ENCODE measurements at places on chromosomes 16 and 17.

DNA sequence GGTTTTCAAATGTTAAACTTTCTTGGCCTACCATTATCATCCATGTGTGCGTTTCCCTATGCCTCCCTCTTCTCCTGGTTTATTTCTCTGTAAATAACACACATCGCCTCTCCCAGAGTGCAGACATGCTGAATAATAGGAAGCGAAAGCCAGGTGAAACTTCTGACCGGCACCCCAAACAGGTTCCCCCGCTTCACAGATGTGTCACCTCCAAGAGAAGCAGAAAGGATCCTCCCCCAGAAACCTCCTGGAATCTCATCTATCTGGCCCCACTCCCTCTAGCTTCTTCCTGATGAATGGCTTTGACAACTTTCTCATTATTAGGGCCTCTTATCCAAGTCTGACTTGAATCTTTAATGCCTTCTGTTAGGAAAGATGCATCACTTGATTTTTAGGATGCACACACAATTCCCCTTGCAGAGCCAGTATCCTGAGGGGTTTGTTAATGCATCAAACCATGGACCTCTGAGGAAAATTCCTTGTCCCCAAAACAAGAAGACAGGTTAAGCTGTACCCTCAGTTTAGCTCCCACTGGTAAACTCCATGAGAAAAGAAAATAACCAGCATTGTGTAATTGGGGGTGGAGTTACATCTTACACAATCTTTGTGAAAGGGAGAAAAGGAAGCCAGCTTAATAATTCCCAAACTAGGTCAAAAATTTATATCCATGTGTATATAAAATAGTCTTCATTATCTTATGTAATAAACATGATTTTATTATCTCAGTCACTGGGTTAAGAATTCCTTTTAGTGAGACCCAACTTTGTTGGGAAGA is 20.1 kb upstream of the HYDIN start:
- DNase-seq = no peak

DNA sequence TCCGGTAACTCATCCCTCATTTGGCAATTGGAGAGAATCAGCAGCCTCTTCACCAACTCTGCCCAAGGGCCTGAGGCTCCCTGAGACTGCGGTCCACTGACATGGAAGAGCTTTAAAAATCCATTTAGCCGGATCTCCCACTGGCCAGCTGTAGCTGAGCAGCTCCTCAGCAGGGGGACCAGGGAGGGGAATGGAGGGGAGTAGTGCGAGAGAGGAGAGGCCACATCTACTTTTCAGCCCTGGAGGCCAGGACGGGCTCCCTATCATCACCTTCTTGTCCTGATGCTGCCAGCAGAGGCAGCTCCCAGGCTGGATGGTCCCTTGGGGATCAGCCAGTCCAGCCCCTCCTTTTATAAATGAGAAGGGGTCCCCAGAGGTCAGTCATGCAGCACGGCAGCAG is 25.0 kb upstream of the SPPL2C start:
- DNase-seq = no peak

DNA sequence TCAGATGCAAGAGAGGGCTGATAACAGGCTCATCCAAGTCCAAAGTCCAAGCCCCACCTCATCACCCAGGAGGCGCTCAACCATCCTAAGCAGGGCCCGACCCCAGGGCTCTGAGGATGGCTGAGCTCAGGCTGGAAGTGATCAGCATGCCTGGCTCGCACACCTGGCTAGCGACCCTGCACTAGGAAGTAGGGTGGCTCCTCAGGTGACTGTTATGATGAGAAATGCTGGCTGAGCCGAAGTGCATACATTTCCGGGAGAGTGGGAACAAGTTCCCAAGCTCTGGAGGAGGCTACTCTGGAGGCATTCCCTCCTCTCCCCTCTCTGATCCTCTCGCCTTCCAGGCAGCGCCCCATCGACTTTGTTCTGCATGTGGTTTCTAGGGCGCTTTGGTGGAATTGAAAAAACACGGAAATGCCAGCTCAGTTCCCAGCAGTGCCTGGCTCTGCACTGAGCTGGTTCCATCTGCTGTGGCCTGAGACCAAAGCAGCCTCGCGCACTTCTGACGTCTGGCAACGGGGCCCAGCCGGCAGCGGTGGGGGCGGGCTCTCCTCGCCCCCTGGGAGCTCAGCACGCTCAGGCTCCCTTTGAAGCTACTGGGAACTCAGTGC is 130.3 kb downstream of the IRF8 start:
- DNase-seq = no peak

GRCh38 chr17:76517638-76518038 is 16.4 kb upstream of the RHBDF2 start:
- no peak for DNase-seq

GRCh38 chr16:89410794-89411309 is 79.5 kb downstream of the ANKRD11 start:
- DNase-seq = no peak

DNA sequence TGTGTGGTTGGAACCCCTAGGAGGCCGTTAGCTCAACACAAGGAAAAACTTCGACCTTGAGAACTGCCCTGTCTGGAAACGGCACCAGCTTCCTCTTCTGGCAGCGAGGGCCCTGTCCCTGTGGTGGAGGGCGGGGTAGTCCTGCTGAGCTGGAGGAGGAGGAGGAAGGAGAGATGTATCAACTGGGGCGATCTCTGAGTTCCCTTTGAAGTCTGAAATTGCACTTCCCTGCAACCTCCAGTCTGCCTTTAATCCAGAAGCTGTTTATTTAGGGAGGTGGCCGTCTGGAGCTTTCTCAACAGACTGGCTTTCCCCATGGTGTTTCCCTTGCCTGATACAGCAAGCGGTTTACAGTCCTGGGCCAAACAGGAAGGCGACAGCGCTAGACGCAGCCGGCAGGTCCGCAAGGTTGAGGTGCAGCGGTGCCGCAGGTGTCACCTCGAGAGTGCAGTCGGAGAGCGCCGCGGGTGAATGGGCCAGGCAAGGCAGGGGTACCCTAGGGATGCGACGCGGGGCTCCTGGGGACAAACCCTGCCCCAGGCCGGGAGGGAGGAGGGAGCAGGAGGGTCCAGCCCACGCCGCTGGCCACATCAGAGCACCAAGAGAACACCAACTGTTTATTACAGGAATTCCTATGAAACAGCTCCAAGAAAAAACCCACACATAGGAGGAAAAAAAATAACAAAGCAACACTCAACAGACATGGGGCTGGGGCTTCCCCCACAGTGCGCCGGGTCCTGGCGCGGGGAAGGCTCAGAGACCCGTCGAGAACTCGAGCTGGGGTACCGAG is 11.4 kb upstream of the MRPS23 start:
- no peak for DNase-seq

GRCh38 chr17:43637563-43638323 is 24.0 kb downstream of the MEOX1 start:
- DNase-seq = no peak

- no peak for DNase-seq
Measured at GRCh38 chr17:78558989-78559388, 18.2 kb downstream of the DNAH17 start.

DNA sequence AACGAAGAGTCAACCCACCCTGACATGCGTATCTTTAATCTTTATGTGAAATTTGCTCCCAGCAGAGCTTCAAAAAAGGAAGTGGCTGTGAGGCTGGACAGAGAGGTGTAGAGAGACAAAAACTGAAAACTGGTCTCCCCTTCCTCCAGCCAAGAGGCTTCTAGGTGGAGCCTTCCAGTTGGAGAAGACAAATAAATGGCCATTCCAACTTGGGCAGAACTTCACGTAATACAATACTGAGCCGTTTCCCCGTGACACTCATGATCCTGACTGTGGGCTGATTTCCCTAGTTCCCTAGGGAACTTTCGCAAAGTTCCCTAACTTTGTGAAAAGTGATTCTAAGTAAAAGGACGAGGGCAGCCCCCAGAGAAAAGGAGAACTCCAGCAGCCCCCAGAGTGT is 78.8 kb downstream of the ZFHX3 start:
- DNase-seq = no peak

- DNase-seq = no peak
Measured at GRCh38 chr17:310111-311010, 42.2 kb downstream of the RPH3AL start.

DNA sequence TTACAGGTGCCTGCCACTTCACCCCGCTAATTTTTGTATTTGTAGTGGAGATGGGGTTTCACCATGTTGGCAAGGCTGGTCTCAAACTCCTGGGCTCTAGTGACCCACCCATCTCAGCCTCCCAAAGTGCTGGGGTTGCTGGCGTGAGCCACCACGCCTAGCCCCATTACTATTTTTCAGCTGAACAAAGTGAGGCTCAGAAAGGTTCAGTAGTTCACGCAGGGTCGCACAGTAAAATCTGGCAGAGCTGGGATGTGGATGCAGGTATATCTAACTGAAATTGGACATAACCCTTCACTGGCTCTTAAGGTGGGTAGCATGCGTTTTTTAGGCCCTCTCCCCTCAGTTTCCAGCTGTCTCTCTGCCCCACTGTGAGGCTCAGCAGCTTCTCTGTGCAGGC is 7.2 kb downstream of the AQP8 start:
- DNase-seq = no peak

DNA sequence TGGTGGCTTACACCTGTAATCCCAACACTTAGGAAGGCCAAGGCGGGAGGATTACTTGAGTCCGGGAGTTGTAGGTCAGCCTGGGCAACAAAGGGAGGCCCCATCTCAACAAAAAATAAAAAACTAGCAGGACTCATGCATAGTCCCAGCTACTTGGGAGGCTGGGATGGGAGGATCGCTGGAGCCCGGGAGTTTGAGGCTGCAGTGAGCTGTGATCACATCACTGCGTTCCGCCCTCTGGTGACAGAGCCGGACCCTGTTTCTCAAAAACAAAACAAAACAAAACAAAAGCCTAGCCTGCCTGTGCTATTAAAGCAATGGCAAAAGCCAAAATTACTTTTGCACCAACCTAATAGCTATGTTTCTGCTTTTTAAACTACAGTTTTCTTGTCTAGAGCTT is 1.5 kb downstream of the FCSK start:
- peak; percentile 25 for DNase-seq
